Fibroblast of the aortic adventitia (primary cell): ENCODE measurements at places on chromosomes 16 and 17. TPM values are rescaled to one million over a fixed set of nuclear protein-coding genes. Genes with fewer than 3 reads are reported as not detected.

The NTN3 gene
- 0.45 and 2.8 TPM in 2 replicates for total RNA-seq

The OR2C1 gene
- total RNA-seq, result 0.09 TPM in 1 of 2 replicates, not detected in the other

The MAPT gene
- total RNA-seq, result 0.54 and 1.9 TPM in 2 replicates

The TNFSF13 gene
- 1.1 and 1.4 TPM in 2 replicates for total RNA-seq

The WNT3 gene
- 0.63 and 0.65 TPM in 2 replicates for total RNA-seq

The SOCS3 gene
- total RNA-seq, result 26.0 and 50.6 TPM in 2 replicates

The MPRIP gene
- total RNA-seq, result 86.5 and 102 TPM in 2 replicates

The ZNF469 gene
- total RNA-seq, result 5.8 and 7.0 TPM in 2 replicates

The EXOC3L1 gene
- total RNA-seq, result 0.98 TPM in 1 of 2 replicates, not detected in the other

The LCAT gene
- total RNA-seq, result 2.7 and 5.2 TPM in 2 replicates

The CFAP97D1 gene
- not detected in 2 replicates for total RNA-seq

GRCh38 chr17:5247621-5248020 is 13.0 kb upstream of the SCIMP start:
- DNase-seq, result no peak

DNA sequence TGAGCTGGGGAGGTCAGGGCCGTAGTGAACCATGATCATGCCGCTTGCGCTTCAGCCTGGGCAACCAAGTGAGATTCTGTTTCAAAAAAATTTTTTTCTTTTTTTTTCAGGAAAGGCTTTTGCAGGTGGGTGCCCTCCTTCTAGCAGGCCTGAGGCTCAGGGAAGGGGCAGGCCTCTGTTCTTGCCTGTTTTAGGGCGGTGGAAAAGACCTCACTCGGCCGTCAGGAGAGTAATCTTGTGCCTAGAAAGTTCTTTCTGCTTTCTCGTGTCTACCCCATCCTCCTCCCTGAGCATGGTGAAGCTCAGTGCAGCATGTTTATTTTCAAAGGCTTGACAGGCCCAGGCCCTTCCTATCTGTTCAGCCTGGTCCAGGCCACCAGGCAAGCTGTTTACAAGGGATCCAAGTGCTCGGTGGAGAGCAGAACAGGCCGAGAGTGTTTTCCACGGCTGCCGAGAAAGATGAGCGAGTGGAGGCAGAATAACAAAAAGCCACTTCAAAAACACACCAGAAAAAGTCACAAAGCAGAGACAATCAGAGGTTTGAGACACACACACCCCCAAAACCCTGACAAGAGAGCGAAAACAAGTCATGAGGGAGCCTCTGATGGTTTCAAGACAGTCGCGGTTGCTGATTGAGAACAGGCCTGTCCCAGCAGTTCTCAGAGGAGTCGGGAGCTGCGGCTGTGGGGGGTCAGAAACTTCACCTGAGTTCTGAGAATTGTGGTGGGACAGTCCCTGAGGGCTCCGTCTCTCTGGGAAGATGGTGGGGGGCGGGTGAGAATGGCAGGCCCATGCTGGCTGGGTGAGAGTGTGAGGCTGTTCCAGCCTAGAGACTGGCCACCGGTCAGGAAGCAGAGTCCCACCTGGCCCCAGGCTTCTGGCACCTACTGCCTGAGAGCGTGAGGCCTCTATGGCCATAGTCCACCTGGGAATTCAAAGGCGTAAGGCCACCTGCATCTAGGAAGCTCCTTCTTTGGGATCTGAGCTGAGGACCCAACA is 37.5 kb upstream of the CCR7 start:
- no peak for DNase-seq

GRCh38 chr17:82902972-82903874 is 63.4 kb upstream of the ZNF750 start:
- no peak for DNase-seq

- no peak for DNase-seq
Observed at GRCh38 chr16:28110977-28111376, 47.5 kb upstream of the GSG1L start.

DNA sequence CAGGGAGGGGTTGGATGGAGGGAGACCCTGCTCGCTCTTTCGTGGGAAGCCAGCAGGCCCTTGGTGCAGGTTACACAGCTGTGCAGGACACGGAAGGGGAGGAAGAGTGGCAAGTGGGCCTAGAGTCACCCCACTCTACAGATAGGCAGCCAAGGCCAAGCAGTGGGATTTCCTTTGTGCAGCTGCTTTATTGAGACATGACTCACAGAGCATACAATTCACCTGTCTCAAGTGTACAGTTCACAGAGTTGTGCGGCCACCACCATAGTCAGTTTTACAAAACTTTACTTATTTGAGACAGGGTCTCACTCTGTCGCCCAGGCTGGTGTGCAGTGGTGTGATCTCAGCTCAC is 91.2 kb upstream of the CIBAR2 start:
- no peak for DNase-seq

- DNase-seq, result no peak
Observed at GRCh38 chr17:33816036-33816435, 439.0 kb upstream of the CCL2 start.

GRCh38 chr16:35173295-35173694 is 1713.9 kb downstream of the TP53TG3F start:
- DNase-seq, result no peak

- no peak for DNase-seq
Observed at GRCh38 chr16:7333180-7333725, 608 bp downstream of the RBFOX1 start.

DNA sequence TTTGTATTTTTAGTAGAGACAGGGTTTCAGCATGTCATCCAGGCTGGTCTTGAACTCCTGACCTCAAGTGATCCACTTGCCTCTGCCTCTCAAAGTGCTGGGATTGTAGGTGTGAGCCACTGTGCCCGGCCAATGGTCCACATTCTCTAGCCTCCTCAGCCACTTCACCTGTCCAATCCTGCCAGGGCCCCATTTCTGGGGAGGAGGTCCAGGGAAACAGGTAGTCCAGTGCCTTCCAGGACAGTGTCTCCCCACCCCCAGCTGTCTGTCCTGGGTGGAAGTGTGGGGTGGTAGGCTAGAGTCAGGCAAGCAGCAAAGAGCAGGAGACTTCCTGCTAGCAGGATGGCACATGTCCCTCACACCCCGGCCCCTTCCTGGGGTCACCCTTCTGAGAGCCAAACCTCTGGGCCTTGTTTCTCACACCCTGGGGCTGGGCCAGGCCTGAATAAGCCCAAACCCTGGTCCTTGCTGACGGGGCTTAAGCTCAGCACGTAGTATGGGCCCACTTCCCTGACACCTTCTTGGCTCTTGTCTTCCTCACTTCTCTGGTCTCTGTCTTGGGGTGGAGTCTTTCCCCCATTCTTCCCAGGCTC is 5.0 kb downstream of the FHOD1 start:
- no peak for DNase-seq

DNA sequence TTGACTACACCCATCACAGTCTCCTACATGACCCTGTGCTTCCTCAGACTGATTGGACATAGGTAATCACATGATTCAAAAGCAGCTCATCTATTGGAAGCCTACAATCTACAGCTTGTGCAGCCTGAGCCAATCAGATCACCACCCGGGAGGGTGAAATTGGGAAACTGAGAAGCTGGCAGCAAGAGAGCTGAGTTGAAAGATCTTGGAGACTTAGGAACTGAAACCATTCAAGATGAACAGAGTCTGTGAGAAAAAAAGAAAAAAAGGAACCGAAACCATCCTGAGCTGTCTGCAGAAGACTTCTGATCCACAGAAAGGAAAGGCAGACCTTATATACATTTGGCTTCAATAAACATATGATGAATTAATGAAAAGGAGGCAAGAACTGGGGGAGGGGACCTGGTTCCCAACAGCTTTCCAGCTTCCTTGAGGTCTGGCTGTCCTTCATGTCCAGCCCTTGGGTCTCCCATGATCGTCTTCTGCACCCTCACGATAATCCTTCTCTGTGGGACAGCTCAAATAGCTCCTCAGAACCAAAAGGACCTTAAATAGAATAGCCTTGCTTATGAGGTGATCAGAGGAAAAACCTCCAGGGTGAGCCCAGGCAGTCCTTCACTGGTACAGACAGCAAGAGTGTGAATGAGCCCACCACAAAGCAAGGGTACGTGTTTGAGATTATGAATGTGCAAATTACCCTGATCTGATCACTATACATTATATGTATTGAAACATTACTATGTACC is 32.6 kb downstream of the PLXDC1 start:
- DNase-seq, result no peak

DNA sequence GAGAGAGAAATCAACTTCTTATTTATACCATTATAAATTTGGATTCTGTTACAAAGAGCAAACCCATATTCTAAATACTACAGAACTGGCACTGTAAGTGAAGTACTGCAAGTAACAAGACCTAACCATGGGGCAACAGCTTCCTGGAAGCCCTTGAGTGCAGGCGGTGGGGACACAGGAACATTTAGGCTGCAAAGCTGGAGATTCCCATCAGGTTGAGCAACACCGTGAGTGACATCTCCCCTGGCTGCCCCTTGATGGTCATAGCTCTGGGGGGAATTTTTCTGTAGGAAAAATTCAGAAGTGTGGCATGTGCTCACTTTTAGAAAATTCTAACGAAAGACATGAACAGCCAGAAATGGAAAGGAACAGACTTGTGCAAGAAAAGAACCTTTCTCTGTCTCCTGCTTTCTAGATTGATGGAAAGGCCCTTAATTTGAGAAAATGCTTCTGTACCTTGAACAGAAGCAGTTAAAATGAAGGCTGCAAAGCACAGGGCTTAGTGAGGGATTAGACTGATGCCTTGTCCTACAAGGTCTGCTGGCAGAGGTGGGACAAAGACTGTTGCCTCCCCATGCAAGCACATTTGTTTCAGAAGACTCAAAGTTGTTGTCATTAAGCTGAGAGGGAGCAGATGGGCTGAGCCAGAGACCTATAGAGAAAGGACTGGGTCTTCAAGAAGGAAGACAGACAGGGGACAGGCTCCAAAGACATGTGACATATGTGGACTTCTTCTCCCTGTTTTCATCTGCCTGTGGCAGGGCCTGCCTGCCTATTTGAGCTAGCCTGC is 380.8 kb downstream of the SLC39A11 start:
- DNase-seq, result no peak

DNA sequence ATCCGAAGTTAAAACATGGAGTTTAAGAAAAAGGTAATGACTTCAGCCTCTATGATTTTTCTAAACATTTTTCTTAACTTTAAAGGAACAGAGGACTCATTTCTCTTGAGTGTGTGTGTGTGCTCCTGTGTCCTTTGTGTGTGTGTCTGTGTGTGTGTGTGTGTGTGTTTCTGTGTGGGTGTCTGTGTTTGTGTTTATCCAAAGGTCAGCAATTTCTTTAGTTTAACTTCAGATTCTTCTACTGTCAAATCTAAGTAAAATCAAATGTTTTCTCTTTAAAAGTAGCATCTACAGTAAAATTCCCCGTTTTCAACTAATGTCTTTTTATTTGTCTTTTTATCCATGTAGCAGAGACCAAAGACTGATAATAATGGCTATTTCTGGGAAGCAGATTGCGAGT is 31.8 kb downstream of the HSBP1 start:
- no peak for DNase-seq

GRCh38 chr16:68792465-68793324 is 50.6 kb upstream of the TANGO6 start:
- peak; percentile 80 for DNase-seq

DNA sequence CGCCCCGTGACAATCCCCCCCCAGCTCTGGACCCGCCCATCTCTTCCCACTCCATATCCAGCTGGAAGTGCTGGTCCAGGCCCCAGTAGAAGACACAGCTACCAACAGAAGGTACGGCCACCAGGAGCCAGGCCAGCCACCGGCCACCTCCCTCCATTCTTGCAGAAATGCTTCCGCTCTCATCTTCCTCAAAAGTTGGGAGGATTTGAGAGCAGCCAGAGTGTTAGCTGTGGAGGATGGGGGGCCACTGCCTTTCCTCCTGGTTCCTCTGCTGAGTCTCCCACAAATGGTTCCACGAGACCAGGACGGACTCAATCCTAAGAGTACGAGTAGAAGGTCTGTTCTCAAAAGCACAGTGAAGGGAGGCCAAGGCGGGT is 78.3 kb downstream of the GAS7 start:
- DNase-seq, result no peak

DNA sequence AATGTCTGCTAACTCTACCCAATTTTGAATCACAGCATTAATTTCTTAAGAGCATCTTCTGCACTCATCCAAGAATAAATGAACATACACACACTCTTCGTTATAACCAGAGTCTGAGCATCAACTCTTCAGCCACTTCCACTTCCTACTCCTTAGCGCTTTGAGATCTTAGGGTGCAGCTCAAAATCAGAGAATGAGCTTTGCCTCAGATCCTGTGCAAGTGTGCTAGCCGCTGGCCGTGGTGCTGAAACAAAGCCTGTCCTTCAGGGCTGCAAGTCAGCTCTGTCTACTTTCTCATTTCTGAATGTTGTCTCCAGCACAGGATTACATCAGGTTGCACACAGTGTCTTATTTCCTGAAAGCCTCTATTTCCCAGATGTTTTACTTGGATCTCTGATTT is 165.4 kb downstream of the AIPL1 start:
- DNase-seq, result peak; percentile 16

GRCh38 chr16:70757183-70757582 is 43.8 kb downstream of the VAC14 start:
- DNase-seq, result no peak

- DNase-seq, result no peak
Observed at GRCh38 chr17:80260791-80261158, at the start of gene RNF213. RNF213 (plus strand) TSS chr17:80260852; CDS start chr17:80263682, 2,830 bp downstream.
